Activated naive CD4-positive, alpha-beta T cell treated with anti-CD3 and anti-CD28 coated beads for 36 hours (primary cell): ENCODE measurements at places on chromosomes 12 and 14. TPM values are rescaled to one million over a fixed set of nuclear protein-coding genes. Genes with fewer than 3 reads are reported as not detected.
A peak's percentile ranks its signal among the peaks of the same experiment; 100 is the strongest.

GRCh38 chr12:39037115-39037514 lies 131.7 kb upstream of the CPNE8 start:
- DNase-seq = no peak

- DNase-seq = peak; percentile 55
Measured at GRCh38 chr14:99619835-99620834, 16.1 kb upstream of the CCDC85C start.

DNA sequence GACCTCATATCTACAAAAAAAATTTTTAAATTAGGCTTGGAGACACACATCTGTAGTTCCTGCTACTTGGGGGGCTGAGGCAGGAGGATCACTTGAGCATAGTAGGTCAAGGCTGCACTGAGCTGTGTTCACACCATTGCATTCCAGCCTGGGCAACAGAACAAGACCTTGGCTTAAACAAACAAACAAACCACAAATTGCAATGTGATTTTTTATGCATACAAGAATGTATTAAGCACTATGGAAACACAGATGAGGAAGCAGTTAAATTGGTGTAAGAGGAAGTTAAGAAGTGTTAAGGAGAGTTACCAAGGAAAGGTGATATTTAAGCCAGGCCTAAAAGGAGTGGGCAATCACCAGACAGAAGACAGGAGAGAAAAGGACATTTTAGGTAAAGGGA lies 83.6 kb upstream of the HECTD1 start:
- no peak for DNase-seq

DNA sequence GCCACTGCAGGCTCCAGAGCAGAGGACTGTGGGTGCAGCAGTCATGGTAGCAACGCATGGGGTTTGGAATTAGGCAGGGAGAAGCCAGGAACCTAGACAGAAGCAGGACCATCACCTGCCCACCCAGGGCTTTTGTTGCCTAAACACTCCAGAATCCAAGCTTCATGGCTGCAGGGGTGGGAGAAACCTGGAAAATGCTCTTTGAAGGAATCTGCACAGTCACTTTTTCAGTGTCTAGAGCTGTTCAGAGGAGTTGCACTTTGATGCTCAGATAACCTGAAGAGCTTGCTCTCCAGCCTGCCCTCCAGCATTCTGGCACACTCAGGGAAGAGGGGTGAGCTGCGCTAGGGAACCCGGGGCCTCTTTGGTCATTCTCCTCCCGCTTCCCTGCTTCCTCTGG lies 1.6 kb upstream of the CELA1 start:
- no peak for DNase-seq

Gene CHGA
- total RNA-seq = not detected

Gene POU6F1
- 7.8 TPM for total RNA-seq
